Left hindlimb (tissue), 1 donor: ENCODE measurements at places on chromosomes 11 and 22.
A peak's percentile ranks its signal among the peaks of the same experiment; 100 is the strongest.

- DNase-seq: no peak
Observed at GRCh38 chr22:38674888-38675287, 6.9 kb upstream of the TOMM22 start.

DNA sequence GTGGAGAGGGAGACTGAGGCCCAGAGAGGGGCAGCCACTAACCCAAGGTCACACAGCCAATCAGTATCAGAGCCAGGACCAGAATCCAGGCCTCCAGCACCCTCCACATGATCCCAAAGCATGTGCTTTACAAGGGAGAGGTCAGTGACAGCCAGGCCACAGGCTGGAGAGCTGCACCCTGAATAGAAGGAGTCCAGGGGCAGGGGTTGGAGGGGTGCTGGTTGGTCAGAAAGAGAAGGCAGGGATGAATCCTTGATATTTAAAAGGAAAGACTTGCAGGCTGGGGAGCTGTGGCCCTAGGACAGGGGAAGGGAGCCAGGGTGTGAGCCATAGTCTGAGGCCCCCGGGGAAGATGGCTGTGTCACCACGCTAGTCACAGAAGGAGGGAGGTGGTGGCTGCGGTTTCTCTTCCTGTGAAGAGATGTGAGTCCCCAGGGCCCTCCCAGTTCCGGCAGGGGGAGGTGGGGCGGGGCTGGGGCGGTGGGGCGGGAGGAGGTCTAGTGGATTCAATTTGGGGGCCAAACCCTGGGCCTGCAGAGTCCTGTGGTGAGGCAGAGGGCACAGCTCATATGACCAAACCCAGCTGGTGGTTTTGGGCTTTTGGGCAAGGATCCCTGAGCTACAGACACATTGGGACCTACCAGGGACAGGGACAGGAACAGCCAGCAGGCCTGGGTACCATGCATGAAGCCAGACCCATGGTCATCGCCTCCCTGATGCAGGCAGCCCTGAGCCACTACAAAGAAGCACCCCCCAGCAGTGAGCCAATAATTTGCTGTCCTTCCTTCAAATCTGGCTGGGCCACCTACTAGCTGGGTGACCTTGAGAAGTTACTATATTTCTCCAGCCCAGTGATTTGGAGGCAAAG lies 14.0 kb downstream of the RAC2 start:
- DNase-seq: peak; percentile 69

- DNase-seq: no peak
Observed at GRCh38 chr11:35147235-35147634, 8.3 kb downstream of the CD44 start.

- DNase-seq: no peak
Observed at GRCh38 chr11:102620818-102621561, 4.1 kb downstream of the MMP20 start.

DNA sequence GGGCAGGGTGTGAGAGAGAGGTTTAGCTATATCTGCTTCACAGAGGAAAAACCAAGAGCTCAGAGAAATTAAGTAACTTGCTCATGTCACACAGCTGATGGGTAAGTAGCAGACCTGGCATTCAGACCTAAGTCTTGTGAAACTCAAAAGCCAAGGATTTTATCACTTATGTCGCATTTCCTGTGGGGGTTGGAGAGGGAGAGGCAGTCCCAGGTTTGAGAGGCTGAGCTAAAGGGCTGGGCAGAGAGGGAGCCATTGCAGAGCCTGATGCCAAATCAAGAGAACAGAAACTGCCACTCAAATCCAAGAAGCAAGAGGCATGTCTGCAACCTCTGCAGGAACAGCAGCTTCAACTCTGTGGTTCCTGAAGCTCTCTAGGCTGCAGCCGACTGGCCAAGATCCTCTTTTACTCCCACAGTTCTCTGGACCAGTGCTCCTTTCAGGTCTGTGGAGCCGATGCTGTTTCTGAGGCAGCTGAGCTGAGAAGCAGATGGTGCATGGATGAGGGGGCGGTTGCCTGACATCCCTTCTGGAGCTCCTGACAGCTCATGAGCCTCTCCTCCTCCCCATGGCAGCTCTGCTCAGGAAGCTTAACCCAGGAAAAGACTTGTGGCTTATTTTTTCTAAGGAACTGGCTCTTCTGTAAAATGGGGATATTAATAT lies 47.6 kb upstream of the NAV2 start:
- no peak for DNase-seq

GRCh38 chr11:279040-279965 lies 1.1 kb downstream of the NLRP6 start:
- DNase-seq: no peak

- no peak for DNase-seq
Observed at GRCh38 chr22:44920183-44920582, 89.6 kb downstream of the PHF21B start.

DNA sequence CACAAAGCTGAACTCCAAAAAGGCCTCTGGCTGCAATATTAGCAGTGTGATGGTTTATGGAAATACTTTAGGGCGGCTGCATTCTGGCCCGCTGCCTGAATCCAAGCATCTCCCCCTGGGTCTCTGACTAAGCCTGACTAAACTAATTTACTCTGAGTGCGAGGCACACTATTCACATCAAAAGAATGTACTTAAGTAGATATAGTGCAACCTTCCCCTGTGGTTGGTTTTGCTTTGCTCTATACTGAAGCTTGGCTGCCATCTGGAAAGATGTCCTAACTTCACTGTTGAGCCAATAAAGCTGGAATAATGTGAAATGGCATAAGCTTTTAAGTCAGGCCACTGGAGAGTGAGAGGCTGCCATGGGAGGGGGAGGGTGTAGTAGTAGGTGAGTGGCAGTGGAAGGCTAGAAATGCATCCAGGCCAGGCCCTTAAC lies 321.6 kb downstream of the AASDHPPT start:
- peak; percentile 86 for DNase-seq

- peak; percentile 77 for DNase-seq
Observed at GRCh38 chr11:111598559-111598958, 3.7 kb upstream of the SIK2 start.

DNA sequence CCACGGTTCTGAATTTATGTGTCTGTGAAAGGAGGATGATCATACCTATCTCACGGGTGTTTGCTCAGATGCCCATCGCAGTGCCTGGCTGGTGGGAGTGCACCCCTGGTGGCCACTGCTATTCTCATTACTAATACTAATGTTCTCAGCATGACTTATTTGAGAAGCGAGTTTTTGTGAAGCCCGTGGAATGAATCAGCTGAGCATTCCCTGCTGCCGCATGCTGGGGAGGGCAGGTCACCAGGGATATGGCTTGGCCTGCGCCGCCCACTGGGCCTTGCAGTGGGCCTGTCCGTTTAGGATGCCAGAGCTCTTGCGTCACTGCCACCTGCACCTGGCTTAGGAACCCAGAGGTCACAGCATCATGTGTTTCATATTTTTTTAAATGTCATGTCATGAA lies 16.9 kb downstream of the CTTN start:
- DNase-seq: no peak

GRCh38 chr11:17703951-17704350 lies 15.4 kb upstream of the MYOD1 start:
- no peak for DNase-seq

GRCh38 chr11:12043959-12044791 lies 35.7 kb upstream of the DKK3 start:
- DNase-seq: peak; percentile 84

GRCh38 chr11:98040061-98040808 lies 980.5 kb upstream of the CNTN5 start:
- DNase-seq: no peak

- DNase-seq: peak; percentile 51
Observed at GRCh38 chr11:76579056-76579751, 91.3 kb downstream of the LRRC32 start.
